NCI-H1105 (cell line): ENCODE measurements at places on chromosomes 5 and 9.

- no peak for DNase-seq
Measured at GRCh38 chr9:6973762-6974161, 216.0 kb downstream of the KDM4C start.

- no peak for DNase-seq
Measured at GRCh38 chr9:119234636-119235035, 134.6 kb downstream of the BRINP1 start.

GRCh38 chr5:72494623-72495124 is 12.5 kb downstream of the ZNF366 start:
- no peak for DNase-seq

- DNase-seq = no peak
Measured at GRCh38 chr5:74725331-74725730, 40.3 kb downstream of the HEXB start.

DNA sequence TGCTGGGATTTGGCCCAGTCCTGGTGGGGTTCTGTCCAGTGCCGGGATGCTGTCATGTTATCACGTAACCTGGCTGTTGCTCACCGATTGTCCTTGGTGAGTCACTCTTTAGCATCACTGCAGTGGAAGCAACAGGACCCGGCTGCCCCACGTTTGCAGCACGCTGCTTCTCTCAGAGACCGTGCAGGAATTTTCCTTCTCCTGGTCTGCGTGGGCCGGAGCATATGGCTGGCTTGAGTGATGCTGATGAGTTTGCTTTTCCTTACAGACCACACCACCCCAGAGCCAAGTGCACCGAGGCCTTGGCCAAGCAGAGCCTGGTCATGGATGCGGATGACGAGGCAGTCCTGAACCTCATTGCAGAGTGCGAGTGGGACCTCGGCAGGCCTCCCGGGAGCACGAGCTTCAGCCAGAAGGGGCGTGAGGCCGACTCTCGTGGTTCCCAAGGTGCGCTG is 21.4 kb downstream of the CEP72 start:
- DNase-seq = no peak

DNA sequence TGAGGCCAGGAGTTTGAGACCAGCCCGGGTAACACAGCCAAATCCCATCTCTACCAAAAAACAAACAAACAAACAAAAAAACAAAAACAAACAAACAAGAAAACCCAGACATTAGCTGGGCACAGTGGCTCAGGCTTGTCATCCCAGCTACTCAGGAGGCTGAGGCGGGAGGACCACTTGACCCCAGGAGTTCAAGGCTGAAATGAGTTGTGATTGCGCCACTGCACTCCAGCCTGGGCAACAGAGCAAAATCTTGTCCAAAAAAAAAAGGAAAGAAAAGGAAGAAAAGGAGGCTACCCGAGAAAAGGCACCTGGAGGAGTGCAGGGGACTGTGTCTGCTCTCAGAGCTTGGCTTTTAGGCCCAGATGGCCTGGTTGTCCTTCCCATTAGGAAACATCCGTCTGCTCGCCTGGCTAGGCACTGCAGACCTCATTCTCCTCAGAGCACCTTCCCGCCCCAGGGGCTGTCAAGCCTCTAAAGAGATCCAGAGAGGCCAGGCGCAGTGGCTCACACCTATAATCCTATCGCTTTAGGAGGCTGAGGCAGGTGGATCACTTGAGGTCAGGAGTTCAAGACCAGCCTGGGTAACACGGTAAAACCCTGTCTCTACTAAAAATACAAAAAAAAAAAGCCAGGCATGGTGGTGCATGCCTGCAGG is 185.3 kb upstream of the IER5L start:
- DNase-seq = no peak

- no peak for DNase-seq
Measured at GRCh38 chr5:40383749-40384651, 295.7 kb upstream of the PTGER4 start.

DNA sequence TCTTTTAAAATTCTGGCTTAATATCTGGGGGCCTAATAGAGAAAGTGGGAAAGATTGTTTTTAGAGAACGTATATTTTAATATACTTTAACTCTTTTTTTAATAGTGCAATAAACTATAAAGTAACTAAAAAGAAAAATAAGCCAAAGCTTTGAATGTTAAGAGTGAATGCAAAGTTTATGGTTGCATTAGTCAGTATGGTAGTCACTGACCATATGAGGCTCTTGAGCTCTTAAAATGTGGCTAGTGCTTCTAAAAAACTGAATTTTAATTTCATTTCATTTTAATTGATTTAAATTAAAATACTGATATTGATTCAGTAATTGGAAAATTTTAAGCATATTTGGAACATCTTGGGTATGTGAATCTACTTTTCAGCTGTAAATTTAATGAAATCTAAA is 310.7 kb downstream of the PJA2 start:
- no peak for DNase-seq

GRCh38 chr9:1431461-1431860 is 381.3 kb downstream of the DMRT2 start:
- no peak for DNase-seq

GRCh38 chr9:72477930-72478518 is 43.4 kb upstream of the TMC1 start:
- no peak for DNase-seq

DNA sequence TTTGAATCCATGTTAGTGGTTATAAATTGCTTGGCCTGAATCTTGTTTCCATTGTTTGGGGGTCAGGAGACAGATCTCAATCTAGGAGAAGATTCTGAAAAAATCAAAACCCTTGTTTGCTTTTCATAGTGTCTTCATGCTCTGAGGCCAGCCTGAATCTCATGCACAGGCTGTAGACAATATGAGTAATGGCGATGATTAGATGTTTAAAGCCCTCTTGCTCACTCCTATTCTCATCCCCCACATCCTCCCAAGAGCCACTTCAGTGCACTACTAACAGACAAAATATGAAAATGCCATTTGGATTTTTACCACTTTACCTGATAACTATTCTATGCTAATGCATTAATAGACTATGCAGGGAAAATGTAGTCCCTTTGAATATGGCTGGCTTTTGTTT is 129.4 kb downstream of the NUDT12 start:
- no peak for DNase-seq

- no peak for DNase-seq
Measured at GRCh38 chr5:52119768-52120167, 667.9 kb upstream of the ITGA1 start.

DNA sequence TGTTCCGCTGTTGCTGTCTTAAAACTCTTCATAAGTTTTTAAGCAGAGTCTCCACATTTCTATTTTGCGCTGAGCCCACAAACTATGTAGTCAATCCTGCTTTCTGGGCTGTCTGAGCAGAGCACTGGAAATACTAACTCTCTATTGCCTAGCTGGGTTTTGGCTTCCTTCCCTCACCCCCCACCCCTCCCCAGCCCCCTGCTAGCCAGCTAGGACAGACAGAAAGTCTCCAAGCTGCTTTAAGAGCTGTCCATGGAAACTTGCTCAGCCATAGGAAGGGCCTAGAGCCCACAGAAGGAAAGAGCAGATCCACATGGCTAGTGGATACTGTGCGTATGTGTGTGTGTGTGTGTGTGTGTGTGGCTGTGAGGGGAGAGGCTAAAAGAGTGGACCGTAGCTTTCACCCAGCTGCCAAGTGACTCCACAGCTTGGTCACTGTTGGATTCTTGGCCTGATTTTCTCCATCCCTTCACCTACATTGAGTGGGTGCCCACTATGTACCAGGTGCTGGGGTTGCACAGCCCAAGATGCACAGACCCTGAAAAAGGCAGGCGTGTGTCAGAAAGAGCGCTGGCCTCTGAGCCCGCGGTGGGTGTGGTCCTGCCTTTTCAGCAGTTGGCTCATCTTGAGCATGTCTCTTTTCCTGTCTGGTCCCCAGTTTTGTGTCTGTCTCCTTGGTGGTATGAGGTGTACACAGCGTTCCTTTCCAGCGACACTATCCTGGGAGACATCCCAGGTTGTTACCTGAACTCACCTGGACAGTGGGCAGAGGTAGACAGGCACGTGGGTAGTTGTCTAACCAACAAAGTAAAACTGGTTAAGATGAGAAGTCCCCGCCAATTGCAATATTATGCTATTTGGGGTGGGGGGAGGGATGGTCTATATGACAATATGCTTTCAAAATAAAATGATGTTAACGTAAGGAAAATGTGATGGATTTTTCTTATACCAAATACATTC is 5.4 kb upstream of the NKX2-5 start:
- DNase-seq = no peak

GRCh38 chr9:98195671-98196070 is 3.2 kb upstream of the CORO2A start:
- DNase-seq = no peak

DNA sequence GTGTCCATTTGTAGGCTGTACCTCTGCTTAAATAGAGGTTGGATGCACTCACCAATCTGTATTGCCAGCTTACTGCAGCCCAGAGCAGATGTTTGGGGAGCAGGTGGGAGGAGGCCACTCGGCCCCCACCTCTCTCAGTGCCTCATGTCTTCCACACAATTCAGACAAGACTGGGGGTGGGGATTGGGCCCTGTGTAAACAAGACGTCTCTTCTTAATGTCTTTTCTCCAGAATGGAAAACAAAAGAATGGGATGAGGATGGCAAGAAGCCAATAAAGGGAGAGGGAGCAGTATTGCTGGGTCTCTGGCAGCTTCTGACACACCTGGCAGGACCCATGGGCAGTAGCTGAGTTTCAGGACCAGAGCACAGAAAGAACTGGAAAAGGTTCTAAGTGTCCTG is 64.9 kb downstream of the SIL1 start:
- peak; percentile 76 for DNase-seq

DNA sequence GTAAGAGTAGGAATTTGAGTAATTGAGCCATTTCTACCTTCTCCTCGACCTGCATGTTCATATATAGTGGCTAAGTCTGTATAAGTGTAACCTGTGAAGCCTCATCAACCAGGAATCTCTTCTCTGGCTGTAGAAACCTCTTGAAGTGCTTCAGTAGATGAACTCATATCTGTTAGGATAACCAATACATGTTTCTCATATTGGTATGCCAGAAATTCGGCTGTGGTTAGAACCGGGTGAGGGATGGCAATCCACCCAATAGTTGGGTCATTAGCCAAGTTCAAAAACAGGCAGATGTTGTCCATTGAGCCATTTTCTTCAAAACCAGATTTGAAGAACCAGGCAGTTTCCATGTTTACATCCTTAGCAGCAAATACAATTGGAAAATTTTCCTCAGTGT is 28.9 kb upstream of the GSN start:
- DNase-seq = no peak

DNA sequence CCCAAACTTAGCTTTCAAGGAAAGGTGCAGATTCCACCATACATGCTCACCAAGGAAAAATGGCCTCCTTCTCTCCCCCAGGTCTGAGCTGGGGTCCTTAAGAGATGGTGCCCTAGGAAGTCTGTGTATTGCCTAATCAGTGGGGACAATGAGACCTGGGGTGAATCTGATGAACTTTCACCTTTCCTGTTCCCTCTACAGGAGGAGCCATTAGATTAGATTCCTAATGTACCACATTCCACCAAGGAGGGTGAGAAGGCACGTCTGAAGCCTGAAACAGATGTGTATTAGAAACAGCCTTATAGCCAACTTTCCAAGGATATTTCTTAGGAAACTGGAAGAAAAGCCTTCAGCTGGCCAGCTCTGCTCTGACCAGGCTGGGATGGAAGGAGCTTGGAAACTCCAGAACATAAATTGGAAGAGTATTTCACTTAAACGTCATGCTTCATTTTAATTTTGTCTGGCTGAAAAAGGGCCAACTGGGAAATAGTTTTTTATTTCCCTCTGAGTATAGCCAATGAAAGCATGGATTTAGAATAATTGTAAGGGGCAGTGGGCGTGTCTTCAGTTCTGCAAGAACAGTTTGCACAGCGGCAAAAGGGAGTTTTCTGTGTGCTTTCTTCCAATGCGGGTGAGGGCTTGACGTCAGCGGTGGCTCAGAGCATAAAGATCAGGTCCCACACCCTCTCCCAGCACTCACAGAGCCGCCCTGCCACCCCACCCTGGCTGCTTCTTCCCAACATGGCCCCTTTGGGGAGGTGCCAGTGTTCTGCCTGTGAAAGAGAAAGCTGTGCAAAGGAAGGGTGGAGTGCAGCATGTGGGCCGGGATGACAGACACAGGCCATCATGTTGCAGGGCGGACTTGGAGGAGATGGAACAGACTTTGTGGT is 210.9 kb downstream of the ESM1 start:
- no peak for DNase-seq

GRCh38 chr5:96870094-96871026 is 5.9 kb upstream of the ERAP2 start:
- no peak for DNase-seq

- no peak for DNase-seq
Measured at GRCh38 chr5:143695941-143696340, 116.0 kb upstream of the HMHB1 start.

- no peak for DNase-seq
Measured at GRCh38 chr9:4038182-4038723, 261.6 kb downstream of the GLIS3 start.

GRCh38 chr9:114259798-114260523 is 62.9 kb upstream of the ORM1 start:
- no peak for DNase-seq

- DNase-seq = no peak
Measured at GRCh38 chr5:5591567-5591966, 169.1 kb downstream of the ICE1 start.

- DNase-seq = no peak
Measured at GRCh38 chr5:91722736-91723467, 339.8 kb upstream of the ARRDC3 start.
